Esophagus muscularis mucosa (tissue), 4 donors: ENCODE measurements at places on chromosomes 7 and 10.

DNA sequence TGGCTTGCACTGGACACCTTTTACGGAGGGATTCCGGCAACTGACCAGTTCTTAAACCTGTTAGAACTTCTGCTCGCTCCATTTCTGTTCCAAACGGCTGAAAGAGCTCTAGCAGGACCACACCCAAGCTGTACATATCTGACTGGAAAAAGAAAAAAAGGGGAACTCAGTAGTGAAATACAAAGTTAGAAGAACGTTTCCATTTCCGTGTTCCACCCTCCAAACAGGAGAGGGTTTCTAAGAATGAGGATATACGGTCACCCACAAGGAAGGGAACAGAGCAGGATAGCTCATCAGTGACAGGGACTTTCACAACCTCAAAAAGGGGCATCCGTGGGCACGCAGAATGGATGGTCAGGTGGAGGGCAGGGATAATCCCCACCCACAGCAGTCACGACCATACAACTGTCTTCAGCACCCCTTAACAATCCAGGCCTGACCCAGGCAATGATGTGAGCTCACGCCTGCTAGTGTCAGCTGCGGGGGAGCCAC lies 4.3 kb upstream of the ANKRD61 start:
- no peak for DNase-seq

- no peak for DNase-seq
These were observed 46.0 kb downstream of the ZNRF2 start for GRCh38 chr7:30330134-30331111.

DNA sequence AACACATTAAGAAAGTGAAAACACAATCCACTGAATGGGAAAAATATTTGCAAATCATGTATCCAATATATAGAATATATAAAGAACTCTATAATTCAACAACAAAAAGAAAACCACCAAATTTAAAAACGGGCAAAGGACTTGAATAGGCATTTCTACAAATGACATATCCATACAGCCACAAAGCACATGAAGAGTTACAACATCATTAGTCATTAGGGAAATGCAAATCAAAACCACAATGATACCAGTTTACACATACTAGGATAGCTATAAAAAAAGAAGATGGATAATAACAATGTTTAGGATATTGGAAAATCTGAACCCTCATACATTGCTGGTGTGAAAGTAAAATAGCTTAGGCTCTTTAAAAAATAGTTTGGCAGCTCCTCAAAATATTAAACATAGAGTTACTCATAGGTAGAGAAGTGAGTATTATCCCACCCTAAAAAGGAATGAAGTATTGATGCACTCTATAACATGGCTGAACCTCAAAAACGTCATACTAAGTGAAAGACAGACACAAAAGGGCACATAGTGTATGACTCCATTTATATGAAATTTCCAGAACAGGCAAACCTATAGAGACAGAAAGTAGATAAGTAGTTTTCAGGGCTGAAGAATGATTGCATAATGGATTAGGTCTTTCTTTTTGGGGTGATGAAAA lies 4.5 kb downstream of the ZPBP start:
- no peak for DNase-seq

- no peak for DNase-seq
These were observed 162.6 kb upstream of the AKR1E2 start for GRCh38 chr10:4663162-4663992.

DNA sequence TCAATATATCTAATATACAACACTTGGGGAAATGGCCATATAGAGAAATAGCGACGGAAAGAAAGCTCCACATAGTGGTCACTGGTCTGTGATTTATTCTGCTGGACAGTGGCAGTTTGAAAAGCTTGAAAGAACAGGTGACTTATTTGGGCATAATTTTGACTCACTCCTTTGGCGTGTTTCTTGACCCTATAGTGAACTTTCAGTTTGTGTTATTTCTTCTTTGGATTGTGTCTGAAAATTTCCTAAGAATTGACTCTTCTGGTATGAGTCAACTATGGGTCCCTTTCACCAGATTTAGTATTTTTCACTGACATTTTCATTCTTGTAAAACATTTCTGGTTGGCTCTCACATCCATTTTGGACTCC lies 25.8 kb upstream of the IMMP2L start:
- DNase-seq = no peak

DNA sequence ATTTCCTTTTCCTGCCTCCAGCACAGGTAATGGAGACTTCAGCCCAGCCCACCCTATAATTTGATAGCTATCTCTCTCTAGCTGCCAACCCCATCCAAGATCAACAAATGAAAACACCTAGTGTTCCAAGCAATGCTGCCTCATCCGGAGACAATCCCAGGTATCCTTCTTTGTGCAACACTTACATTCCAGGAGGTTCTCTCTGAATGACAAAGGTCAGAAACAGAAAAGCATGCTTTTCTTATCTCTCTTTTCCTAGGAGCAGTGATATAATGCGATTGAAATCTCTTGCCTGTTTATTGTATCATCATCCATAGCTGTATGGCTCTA lies 699.3 kb downstream of the INHBA start:
- DNase-seq = peak; percentile 53

- peak; percentile 68 for DNase-seq
These were observed 7.1 kb downstream of the INHBA start for GRCh38 chr7:41695661-41696322.

GRCh38 chr10:92562424-92562823 lies 11.5 kb downstream of the IDE start:
- no peak for DNase-seq

- DNase-seq = no peak
These were observed 21.1 kb downstream of the KLLN start for GRCh38 chr10:87842220-87842641.

GRCh38 chr10:69180525-69181204 lies 631 bp downstream of the SUPV3L1 start:
- DNase-seq = no peak

DNA sequence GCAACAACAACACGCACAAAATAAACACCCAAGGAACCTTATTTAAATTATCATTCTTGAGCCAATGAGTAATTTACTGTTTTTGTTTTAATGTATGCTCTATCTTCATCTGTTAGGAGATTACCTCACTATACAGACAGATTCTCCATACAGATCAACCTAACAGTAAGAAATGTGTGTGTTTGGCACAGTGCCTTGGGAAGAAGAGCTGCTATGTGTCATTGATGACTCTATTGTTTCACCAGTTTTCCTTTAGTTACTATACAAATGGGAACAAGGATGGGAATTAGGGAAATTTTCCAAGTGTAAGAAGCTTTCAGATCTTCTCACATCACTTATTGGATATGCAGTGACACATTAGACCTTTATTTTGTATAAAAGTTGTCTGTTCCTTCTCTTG lies 640.3 kb downstream of the NRG3 start:
- no peak for DNase-seq

DNA sequence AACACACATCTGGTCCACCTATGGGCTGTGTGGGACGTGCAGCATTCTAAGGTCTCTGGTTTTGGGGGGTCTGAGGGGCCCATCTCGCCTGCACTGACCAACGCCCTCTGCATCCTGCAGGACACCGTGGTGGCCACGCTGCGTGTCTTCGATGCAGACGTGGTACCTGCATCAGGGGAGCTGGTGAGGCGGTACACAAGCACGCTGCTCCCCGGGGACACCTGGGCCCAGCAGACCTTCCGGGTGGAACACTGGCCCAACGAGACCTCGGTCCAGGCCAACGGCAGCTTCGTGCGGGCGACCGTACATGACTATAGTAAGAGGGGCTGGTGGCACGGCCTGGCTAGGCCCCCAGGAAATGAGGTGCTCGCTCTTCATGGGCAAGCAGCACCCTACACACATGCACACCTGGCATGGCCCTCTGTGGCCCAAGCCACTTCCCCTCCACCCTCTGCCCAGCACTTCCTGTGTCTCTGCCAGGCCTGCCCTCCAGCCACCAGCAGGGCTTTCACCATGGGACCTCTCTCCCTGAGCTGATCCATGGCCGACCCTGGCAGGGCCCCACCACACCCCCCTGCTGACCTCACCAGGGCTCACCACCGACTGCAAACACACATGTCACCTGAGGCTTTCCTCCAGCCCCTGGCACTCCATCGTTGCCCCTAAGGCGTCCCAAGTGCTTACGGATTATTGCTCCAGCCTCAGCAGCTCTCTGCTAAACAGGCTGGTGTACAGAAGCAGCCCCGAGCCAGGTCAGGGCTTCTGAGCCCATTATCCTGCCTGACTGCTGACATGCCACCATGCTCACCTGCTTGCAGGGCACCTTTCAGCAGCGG lies 29.6 kb downstream of the RET start:
- DNase-seq = no peak

GRCh38 chr7:113113912-113114311 lies 4.4 kb downstream of the SMIM30 start:
- no peak for DNase-seq

GRCh38 chr7:47952224-47952623 lies 4.0 kb upstream of the PKD1L1 start:
- DNase-seq = no peak

DNA sequence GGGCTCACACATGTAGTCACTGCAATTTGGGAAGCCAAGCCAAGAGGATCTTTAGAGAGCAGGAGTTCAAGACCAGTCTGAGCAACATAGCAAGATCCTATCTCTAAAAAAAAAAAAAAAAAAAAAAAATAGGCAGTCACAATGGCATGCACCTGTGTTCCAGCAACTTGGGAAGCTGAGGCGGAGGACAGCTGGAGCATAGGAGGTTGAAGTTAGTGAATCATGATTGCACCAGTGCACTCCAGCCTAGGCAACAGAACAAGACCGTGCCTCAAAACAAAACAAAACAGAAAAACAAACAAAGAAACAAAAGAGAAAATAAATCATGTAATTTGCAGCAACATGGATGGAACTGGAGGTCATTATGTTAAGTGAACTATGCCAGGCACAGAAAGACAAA lies 33.6 kb upstream of the BICC1 start:
- no peak for DNase-seq
